Activated CD4-positive, alpha-beta T cell treated with anti-CD3 and anti-CD28 coated beads, Interleukin-2, amount 50 U/mL, for 16 hours (primary cell): ENCODE measurements at places on chromosomes 5 and 9.
A peak's percentile ranks its signal among the peaks of the same experiment; 100 is the strongest.

- DNase-seq = no peak
These were observed 41.4 kb upstream of the RUSC2 start for GRCh38 chr9:35448496-35448895.

DNA sequence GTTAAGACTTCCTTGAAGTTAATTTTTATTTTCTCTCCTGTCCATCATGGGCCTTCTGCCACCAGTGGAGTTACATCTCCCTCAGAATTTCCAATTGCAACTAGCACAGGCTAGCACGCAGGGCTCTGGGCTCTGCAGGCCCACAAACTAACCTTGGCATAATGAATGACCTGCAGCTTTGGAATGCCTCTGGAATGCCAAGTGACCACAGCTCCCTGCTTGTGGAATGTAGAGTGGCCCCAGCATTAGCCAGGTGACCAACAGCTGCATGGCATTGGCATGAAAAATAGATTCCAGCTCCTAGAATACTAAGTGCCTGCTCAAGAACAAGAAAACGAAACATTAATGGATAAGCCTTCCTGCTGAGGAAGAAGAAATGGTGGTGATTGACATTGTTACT lies 726.1 kb downstream of the BRINP1 start:
- no peak for DNase-seq

DNA sequence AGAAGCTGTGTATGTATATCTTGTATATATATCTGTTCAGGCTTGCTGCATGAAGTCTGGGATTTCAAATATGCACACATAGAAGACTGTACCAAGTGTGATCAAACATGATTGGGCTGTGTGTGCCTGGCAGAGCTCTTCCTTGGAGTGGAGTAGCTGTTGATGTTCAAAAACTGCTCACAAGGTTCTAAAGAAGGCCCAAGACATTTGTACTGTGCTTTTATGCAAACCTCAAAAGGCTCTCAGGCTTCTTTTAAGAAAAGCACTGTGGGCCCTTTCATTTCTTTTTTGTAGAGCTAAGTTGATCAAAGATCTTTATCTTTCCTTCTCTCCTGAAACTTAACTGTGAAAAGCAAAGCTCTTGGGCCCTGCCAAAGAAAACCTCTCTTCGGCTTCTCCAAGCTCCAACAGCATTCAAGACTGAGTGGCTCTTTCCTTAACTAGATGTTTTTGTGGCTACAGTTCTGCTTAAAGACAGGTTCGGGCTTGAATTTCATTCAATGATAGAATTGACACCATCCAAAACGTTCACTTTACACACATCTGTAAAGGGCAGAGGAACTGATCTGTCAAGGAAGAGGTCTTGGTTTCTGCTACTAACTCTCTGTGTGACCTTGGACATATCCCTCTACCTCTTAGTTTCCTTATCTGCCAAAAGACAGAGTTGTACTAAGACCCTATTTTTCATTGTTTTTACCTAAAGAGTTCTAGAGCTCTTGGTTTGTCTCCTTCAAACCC lies 105.8 kb upstream of the IL6ST start:
- DNase-seq = no peak

- DNase-seq = no peak
These were observed 407.8 kb upstream of the SGCD start for GRCh38 chr5:155919126-155919525.

DNA sequence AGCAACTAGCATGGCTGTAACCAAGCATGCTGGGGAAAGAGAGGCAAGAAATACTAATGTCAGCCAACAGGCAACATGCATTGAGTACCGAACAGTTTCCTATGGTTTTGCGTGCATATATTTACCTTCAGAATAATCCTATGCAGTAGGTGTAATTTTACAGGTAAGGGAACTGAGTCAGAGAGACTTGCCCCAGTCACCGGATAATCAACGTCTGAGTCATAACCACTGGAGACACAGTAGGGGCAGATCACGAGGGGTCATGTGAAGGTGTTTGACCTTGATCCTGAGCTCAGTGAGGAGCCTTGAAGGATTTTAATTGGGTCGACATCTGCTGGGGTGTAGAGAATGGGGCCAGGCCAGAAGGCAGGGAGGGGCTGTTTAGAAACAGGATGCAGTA lies 13.4 kb upstream of the TSC1 start:
- DNase-seq = no peak

- DNase-seq = no peak
These were observed 144.4 kb upstream of the ANKRD55 start for GRCh38 chr5:56377573-56377972.

GRCh38 chr5:115461093-115461492 lies 83.5 kb downstream of the FEM1C start:
- no peak for DNase-seq

DNA sequence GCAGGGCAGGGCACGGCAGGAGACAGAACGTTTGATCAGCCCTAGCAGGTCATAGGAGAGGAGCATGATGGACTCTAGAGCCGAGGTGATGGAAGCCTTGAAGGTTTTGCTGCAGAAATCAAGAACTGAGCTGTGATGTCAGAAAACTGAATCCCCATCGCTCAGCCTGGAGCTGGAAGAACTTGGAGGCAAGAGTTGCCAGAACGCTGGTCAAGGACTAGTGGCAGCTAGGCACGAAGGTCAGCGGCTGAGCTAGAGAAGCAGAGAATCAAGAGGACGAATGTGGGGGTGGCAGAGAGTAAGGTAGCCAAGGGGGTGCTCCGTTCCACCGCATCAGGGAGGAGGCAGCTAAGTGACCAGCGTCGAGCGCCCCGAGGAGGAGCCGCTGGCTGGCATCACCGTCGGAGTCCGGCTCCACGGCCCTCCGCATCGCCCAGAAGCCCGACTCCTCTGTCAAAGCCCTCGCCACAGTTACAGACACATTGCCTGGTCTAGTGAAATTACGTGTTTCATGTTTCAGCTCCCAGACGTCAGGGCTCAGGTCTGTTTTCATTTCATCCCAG lies 1.2 kb upstream of the GALNT10 start:
- no peak for DNase-seq

DNA sequence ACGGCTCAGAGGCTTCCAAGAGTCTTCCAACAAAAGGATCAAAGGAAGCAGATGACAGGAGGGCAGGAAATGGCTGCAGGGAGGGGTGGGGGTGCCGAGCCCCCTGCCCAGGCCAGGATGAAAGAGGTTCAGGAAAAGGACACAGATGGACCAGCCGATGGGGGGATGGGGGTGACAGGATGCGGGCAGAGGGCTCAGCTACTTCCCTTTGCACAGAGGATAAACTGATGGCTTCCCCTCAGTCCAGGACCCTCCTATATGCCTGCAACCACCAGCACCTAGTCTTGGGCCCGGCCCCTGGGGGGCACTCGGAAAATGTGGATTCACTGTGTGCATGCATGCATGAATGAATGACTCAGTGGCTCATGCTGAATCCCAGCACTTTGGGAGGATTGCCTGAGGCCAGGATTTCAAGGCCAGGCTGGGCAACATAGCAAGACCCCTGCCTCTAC lies 148.2 kb downstream of the C9orf50 start:
- no peak for DNase-seq

DNA sequence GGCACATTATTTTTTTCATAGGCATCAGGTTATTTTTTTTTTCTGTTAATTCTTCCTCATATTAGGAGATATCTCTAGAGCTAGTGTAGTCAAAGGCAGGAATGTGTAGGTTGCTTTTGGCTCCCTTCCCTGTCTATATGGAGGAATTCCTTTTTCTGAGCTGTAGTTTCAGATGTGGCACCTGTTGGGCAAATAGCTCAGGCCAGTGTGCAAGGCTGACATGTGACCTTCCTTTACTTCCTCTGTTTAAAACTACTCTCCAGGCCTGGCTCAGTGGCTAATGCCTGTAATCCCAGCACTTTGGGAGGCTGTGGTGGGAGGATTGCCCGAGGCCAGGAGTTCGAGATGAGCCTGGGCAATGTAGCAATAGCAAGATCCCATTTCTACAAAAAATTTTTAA lies 40.5 kb upstream of the KIAA1958 start:
- no peak for DNase-seq

GRCh38 chr5:181181650-181182565 lies 23.1 kb downstream of the TRIM7 start:
- DNase-seq = peak; percentile 70

DNA sequence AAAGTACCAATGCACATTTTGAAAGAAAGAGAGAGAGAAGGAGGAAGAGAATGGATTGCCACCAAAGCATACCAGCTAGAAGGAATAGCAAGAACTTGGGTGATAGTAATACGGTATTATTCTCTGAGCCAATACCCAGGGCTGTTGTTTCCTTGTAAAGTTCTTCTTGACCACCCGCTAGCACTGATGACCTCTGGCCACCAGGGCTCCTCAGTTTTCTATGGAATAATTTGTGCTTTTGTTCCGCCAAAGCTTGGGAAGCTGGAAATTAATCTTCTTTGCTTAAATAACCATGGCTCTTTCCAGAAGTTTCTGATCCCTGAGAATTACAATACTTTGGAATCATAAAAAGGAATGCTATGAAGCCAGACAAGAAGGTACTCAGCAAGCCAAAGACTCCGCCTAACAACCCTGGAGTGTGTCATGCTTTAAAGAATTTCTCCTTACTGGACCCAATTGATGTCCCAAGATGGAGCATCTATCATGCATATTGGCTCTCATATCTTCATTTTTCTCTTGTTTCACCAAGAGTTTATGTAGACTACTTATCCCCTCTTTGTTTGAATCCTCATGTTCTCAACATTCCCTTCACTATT lies 29.8 kb downstream of the OR2K2 start:
- no peak for DNase-seq

DNA sequence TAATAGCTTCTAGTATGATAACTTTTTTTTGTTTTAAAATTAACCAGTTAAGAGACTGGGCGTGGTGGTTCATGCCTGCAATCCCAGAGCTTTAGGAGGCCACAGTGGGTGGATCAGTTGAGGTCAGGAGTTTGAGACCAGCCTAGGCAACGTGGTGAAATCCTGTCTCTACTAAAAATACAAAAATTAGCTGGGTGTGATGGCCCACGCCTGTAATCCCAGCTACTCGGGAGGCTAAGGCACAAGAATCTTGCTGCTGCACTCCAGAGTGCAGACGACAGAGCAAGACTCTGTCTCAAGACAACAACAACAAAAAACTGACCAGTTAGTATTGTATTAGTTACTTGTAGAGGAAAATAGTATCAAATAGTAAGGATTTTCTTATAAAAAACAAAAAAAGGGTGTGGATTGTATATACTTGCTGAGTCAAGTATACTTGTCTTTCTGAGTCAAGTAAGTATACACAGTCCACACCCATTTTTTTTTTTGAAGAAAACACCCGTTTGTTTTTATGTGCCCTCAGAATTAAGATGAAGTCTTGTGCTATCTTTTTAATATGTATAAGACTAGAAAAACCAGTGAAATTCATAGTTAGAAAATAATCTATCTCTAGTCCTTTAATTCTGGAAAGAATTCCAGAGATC lies 25.3 kb downstream of the UBAP1 start:
- no peak for DNase-seq

GRCh38 chr5:127186657-127187056 lies 103.9 kb upstream of the MEGF10 start:
- DNase-seq = no peak

GRCh38 chr5:139862803-139863202 lies 67.2 kb downstream of the PSD2 start:
- no peak for DNase-seq

GRCh38 chr9:124292696-124293593 lies 35.2 kb downstream of the NEK6 start:
- DNase-seq = no peak

DNA sequence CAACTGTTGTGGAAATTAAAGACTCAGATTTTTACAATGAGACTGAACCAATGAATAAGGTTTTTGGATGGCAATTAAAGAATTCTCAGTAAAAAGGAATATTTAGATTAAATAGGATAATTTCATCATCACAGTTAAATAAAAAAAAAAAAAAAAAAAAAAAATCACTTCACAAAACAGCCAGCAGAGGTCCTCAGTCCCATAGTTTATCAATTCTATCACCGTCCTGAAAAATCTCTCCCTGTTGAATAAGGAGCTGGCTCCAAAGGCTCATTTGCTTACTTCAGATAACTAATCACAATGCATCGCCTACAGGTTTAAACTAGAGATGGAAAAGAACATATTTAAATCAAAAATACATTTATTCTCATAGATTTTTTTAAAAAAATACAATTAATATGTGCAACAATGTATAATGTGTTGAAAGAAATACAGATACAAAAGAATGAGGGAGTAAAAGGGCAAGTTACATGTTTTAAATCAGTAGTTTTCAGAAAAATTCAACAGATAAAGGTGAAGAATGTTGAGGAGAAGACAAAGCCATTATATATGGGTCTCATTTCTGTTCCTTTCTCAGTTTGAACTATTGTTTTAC lies 175.8 kb upstream of the CHD1 start:
- peak; percentile 12 for DNase-seq

- no peak for DNase-seq
These were observed 45.2 kb upstream of the NEK6 start for GRCh38 chr9:124212381-124213050.

DNA sequence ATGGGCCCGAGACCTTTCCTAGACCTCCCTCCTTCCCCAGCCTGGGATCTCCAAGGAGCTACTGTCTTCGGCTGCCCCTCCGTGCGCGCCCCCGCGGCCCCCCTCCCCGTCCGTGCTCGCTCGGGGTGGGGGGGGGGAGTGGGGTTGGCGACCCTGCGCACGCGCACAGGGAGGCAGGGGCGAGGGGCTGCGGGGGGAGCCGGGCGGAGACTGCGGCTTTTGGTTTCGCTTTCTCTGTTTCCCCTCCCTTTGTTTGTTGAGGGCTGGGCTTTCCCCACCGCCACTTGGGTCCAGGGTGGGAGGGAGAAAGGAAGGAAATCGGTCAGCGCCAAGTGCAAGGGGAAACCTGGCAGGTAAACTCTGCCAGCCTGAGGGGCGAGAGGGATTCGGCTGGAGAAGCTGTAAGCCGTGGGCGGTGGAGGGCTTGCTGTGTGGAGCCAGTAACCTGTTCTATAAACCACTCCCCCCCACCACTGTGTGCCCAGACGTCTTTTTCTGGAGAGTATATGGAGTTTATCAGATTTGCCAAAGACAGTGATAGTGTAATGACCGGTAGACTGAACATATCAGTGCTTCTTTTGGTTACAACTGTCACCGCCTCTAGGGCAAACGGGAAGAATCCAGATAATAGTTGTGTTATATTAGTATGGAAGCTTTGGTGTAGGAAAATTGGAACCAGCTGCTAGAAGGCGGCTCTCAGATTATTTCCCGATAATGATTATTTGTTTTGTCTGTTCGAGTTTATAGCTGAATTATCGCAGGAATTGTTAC lies 684 bp downstream of the DNAJA1 start:
- DNase-seq = peak; percentile 80

DNA sequence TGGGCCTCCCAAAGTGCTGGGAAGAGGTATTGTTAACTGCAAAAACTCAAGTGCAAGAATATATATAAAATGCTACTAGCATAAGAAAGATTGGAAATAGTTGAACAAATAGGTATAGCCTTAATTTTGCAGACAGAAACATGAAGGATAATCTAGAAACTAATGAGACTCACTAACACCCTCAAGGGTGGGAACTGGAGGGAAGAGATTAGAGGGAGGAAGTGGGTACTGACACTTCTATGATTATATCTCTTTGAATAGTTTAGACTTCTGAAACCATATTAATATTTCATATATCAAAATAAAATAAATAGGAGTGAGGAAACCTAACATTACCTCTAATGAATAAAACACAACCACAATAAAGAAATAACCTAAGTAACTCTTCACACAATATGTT lies 23.0 kb downstream of the AUH start:
- no peak for DNase-seq

- DNase-seq = no peak
These were observed 81.9 kb downstream of the EBF1 start for GRCh38 chr5:159017786-159018185.

GRCh38 chr9:137314561-137315560 lies 12.8 kb upstream of the NRARP start:
- no peak for DNase-seq
